NCI-H187 treated with DMSO at 0.1 percent for 48 hours (cell line): ENCODE measurements at places on chromosomes 13 and 19.

DNA sequence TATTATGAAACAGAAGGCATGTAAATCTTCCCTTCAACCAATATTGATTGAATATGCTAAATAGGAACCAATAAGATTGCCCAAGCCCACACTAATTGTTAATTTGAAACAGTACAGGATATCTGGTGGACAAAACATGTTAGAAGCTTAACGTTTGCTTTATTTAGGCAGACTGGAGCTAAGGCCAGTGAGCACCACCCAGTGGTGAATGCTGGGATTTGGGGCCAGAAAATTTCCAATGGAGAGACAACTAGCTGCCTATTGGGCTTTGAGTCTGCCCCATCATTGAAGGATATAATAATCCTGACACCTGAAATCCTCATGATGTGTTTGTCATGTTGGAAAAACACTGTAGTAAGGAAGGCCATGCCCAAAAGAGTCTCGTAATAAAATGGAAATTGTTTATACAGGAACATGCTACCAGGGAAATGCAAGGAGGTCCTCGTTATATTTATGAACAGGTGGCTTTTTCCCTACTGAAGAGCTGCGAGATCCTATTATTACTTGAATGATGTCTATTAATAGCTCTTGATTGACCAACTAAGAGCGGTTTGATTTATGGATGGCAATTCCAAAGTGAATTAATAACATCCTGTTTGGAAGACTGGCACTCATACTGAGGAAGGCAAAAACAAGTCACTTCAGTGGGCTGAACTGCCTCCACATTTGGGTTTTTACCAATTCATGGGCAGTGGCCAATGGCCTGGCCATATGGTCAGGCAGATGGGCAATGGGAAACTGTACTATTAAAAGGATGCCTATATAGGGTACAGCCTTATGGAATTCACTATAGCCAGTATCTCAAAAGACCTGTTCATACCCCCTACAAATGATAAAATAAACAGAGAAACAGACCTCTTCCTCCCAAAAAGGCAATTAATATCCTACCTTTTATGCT, 8.7 kb downstream of the SIGLECL1 start:
- DNase-seq: no peak

DNA sequence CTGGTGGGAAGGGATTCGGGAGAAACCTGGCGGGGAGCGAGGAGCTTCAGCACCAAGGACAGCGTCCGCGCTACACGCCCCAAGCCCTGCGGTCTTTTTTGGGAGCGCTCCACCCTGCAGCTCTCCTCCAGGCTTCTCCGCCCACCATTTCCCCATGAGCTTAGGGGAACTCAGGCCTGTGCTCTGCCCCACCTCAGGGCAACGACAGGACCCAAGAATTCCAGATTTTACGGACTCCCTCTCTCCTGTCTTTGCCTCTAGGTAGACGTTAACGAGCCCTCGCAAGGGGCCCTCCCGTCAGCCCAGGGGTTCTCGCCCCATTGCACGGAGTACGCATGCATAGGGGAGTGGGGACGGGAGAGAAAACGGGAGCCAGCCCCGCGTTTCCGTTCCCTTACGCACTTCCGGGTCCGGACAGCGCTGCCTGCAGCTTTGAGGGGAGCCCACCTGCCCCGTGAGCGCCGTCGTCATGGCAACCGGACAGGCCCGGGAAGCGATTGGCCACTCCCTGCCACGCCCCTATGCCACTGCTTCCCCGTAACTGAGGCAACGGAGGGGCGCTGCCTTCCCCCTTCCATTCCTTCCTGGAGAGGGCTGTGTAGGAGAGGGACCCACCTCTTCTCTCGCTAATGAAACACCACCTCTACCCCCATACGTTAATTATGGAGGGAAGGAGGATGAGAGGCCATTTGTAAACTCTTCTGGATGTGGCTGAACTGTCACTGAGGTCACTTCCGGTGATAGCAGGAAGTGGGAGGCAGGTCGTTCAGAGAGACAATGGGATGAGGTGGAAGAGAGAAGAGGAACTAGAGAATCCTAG, 20.8 kb downstream of the NOVA2 start:
- DNase-seq: no peak

DNA sequence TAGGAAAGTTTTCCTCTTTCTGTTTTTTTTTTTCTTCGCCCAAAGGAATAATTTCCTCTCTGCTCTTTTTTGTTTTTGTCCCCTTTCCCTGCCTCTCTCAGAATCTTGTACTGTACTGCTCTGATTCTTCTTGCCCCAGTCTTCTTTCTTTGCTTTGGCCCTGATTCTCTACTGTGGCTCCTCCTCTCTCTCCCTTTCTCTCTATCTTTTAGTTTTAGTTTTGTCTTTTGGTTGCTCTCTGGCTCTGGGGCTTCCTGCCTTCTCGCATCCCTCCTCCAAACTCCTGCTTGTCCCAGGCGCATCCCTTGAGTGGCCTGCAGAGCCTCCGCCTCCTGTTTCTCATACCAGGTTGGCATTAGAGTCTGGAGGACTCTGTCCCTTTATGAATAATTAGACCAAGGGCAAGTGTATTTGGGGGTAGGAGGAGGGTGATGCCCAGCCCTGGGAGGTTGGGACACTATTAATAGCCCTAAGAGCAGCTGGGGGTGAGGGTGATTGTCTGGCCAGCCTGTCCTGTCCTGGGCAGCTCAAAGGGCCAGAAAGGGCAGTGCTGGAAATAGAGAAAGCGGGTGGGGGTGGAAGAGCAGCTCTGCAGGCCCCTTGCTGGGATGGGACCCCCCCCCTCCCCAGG, 39.1 kb downstream of the LYL1 start:
- no peak for DNase-seq

- DNase-seq: no peak
Observed at GRCh38 chr13:84479656-84480055, 597.4 kb upstream of the SLITRK1 start.

DNA sequence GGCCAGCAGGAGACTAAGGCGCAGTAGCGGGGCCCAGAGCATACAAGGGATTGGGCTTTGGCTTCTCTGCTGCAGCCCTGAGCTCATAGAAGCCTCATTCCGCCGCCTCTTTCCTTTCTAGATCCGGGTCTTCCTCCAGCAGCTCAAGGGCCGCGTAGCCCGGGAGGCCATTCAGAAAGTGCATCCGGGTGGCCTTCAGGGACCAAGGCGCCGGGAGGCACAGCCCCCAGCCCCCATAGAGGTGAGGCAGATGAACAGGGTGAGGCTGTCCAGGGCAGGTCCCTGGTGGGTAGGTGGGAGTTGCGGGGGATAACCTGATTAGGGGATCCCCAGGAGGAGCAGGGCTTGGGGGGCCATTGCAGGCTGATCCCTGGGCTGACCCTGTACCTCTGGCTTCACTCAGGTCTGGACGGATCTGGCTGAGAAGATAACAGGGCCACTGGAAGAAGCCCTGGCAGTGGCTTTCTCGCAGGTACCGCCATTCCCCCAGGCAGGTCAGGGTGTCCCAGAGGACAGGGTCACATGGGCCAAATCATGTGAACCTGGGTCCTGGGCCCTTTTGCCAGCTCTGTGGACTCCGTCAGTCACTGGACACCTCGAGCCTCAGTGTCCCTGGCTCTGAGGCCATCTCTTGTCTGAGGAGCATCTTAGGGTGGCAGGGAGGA, 1.3 kb downstream of the SNAPC2 start:
- DNase-seq: no peak

DNA sequence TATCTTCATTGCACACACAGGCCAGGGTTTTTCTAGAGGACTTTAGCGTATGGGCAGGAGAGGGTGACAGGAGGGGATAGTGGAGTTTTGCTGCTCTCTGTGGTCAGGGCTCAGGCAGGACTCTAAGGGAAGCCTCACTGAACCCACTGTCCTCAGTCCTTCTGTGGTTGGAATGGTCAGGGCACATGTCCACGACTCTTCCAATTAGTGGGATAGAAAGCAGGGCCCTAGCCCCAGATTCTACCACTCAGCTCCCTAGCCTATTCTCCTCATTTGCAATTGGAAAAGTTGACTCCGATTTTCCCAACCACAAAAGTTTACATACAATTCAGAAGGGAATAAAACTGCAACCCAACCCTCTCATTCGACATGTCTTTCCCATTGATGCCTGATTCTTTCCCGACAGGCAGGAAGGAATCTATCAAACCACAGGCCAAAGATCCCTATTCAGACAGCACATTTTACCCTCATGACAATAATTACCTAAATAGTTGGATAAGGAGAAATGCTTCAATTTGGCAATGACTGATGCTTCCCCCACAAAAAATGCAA, 38.2 kb downstream of the TGDS start:
- no peak for DNase-seq

DNA sequence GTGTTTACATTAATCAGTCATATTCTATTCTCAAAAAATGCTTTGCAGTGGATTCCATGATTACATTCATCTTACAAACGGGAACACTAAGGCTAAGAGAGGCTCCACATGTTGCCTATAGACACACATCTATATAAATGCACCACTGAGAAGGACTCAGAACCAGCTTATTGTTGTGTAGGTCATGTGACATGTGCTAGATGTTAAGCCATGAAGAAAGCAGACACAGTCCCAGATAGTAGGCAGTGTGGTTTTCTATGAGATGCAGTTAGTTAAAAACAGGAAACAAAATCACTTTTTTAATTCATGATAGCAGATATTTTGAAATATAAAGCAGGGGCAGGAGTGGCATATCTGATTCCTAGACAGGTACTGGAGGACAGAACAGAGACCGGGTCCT, 10.7 kb downstream of the SIGLEC6 start:
- DNase-seq: no peak
